ENCODE measurements at places on chromosomes 3 and 15. TPM values are rescaled to one million over a fixed set of nuclear protein-coding genes. Genes with fewer than 3 reads are reported as not detected.

- DNase-seq = no peak
Measured at GRCh38 chr3:156489462-156489911, 65.4 kb downstream of the SSR3 start.

GRCh38 chr15:60408463-60408981 lies 10.7 kb upstream of the ANXA2 start:
- no peak for DNase-seq

- DNase-seq = no peak
Measured at GRCh38 chr15:31733424-31733823, 296.9 kb upstream of the CHRNA7 start.

DNA sequence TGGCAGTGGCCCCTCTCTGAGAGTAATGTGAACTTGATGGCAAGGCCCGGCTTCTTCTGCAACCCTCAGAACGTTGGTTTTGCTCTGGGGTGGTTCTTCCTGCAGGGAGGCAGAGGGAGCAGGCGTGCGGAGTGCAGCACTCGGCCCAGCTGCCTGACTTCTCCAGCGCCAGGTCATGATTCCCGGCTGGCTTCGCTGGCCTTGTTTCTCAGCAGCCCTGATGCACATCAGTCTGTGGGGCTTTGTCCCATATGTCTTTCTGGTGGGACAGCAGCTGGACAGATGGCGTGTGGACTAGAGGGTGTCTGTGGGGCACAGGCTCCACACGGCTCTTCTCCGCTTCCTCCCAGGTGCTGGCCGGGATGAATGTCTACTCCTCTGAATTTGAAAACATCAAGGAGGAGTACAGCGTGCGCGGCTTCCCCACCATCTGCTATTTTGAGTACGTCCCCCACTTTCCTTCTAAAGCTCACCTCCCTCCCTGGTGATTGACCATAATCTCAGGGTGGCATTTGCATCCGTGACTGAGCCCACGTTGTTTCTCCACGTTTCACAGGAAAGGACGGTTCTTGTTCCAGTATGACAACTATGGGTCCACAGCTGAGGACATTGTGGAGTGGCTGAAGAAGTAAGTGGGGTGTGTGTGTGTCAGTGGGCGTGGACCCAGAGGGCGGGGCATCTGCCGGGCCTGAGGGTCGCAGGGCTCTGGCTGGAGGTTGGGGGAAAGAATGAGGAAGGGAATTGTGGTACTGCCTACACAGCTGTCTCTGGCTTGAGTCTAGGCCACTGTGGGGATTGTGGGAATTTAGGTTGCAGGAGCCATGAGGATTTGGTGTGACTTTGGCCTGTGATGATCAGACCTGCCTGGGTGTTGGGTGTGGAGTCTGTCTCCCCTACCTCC lies 57.1 kb downstream of the PDIA5 start:
- DNase-seq = no peak

GRCh38 chr3:81302045-81302444 lies 459.4 kb downstream of the GBE1 start:
- no peak for DNase-seq

GRCh38 chr15:87287156-87287555 lies 969.4 kb downstream of the NTRK3 start:
- DNase-seq = no peak

- DNase-seq = no peak
Measured at GRCh38 chr15:49625460-49626036, 4.7 kb downstream of the DTWD1 start.

The HHLA2 gene
- total RNA-seq = not detected

DNA sequence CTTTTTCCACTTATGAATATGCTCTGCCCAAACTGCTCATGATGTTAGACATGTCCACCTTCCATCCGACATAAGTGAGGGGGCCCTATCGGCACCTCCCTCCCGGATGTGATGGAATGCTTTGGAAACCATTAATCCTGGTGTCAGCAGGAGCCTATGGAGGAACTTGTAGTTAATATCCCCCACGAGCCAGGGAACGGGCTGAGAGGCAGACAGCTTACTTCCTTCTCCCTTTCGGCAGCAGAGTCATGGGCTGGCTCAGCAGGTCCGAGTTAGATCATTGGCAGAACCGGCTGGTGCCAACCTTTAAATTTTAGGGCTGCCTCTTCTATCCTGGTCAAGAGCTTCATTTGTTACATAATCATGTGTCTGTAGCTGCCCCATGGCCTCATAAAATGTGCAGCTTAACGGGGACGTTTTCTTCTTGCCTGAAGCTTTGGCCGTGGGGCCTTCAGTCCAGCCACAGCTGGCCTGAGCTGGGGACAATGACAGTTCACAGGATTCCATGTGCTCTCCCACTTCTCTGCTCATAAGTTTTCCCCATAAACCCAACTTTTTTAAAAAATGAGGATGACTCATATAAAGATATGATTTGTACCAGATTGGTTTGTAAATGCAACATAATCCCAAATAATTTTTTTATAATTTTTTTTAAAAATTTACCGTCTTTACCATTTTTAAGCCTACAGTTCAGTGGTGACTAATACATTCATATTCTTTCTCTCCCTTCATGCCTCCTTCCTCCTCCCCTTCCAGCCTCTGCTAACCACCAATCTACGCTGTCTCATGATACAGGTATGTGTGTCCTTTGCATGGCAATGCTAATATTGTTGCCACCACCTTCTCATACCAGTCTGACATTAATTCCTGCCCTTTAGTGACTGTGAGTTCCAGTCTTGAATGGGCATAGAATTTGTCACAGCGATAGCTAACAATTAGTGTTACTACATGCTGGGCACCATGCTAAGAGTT lies 62.2 kb upstream of the RGMA start:
- no peak for DNase-seq

DNA sequence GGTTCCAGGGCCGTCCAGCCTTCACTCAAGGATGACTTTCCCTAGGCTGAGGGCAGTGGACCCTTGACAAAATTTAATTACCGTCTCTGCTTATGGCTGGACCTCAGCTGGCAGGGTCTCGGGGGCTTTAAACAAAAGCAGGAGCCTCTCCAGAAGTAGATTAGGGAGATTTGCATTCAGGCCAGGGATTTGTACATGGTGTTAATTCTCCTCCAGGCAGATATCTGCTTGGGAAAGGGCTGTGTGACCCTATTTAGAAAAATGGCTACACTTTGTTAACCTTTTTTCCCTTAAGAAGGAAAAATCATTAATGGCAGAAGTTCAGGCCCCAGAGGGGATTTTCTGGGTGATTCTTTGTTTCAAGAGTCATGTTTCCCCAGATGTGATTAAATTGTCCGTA lies 329.1 kb upstream of the C2CD4B start:
- no peak for DNase-seq

DNA sequence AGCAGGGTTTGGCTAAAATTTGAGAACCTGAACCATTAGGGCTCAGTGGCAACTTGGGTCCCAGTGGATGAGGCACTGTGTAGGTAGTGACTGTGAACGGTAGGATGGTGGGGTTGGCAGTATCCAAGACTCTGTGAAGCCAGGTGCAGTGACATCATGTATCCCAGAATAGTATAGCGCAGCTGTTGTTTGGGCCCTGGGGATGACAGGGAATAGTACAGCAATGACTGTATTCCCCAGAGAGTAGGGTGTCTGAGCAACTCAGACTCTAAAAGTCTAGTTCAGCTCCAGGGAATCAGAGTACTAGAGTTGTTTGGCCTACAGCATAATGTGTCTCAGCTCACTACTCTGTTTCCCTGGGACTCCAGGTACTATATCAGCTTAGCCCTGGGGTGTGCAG lies 20.7 kb upstream of the PPP2R3A start:
- no peak for DNase-seq

- no peak for DNase-seq
Measured at GRCh38 chr15:101210466-101210865, 41.4 kb downstream of the CHSY1 start.

DNA sequence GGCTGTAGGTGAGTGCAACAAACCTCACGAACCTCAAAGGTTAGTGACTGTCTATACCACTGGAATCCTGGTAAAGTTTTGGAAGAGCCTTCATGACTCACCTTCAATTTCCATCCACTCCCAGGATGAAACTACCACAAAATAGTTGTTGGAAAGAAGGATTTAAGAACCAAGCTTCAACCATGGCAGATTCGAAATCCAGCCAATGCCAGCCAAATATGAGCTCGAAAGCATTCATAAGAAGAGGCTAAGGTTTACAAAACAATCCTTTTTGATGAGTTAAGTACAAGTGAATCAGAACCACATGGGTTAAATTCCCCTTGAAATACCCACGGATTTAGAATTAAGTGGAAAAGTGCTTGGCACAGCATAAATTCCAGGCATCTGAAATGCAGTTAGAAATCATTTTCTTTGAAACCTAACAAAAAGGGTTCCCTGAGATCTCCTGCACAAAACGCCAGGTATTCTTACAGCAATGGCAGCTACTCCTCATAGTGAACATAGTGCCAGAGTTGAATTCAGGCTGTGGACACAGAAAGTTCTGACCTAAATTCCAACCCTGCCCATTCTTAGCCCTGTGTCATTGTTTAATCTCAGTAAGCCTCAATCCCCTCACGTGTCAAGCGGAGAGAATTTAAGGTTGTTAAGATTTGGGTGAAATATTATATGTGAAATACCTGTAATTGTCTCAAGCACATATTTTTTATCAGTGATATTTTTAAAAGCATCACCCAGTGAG lies 89.2 kb downstream of the FBN1 start:
- no peak for DNase-seq

The KLF15 gene
- 43.4 TPM for total RNA-seq

The TNNC1 gene
- 8,249 TPM for total RNA-seq

The CMSS1 gene
- 5.7 TPM for total RNA-seq

- DNase-seq = no peak
Measured at GRCh38 chr3:149120051-149120972, 9.1 kb upstream of the HPS3 start.

GRCh38 chr15:91946075-91946474 lies 92.6 kb downstream of the SLCO3A1 start:
- DNase-seq = no peak

The SCN11A gene
- total RNA-seq = 0.08 TPM

The GHRL gene
- total RNA-seq = not detected

GRCh38 chr3:60657972-60658371 lies 593.3 kb downstream of the FHIT start:
- DNase-seq = no peak

- DNase-seq = no peak
Measured at GRCh38 chr3:8266730-8267131, 234.9 kb upstream of the LMCD1 start.

DNA sequence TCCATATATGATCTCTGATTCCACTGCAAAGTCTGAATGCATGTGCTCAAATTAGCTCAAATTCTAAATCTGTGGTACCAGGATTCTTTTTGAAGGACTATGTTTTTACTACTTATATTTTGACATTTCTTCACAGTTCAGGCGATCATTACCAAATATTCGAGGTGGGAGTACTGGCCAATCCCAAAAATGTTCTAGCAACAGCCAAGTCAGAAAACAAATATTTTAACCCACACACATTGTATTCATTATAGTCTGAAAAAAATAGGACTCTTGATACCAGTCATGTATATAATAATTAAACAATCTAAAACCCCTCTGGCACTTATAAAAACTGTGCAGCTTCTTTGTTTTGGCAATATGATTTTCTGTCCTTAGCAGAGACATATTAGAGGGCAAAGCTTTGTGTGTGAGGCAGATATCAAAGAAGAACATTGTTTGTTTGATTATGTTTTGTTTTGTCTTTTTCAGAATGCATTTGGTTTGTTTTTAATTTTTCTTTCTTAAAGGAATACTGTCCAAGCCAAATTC lies 37.4 kb downstream of the FGF7 start:
- no peak for DNase-seq

DNA sequence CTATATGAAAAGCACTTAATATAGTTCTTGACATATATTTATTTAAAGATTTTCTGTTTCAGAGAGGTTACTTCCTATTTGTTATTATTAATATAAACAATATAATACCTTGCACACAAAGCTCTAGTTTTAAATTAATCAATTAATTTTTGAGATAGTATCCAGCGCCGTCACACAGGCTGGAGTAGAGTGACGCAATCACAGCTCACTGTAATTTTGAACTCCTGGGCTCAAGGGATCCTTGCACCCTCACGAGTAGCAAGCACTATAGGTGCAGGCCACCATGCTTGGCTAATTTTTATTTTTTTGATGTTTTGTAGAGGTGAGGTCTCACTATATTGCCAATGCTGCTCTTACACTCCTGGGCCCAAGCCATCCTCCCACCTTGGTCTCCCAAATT lies 209.3 kb downstream of the GREM1 start:
- DNase-seq = no peak

The TCAIM gene
- 18.8 TPM for total RNA-seq

- DNase-seq = no peak
Measured at GRCh38 chr3:179450261-179450701, 989 bp downstream of the GNB4 start.

The IGSF11 gene
- 6.5 TPM for total RNA-seq

DNA sequence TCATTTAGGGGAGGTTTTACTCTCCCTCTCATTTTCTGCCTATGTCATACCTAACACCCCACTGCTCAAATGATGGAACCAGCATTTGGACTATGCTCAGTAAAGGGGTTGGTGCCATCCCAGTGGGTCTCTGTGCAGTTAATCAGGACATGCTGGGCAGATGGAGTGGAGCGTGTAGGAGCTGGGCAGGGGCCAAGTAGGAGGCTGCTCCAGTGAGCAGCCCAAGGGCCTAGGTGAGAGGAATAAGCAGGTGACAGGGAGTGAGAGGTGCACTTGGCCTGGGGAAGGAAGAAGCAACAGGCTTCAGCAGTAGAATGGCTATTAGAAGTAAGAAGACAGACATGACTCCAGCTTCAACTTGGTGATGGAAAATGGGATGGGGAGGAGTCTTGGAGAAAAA lies 72.2 kb downstream of the EPHB1 start:
- no peak for DNase-seq

- no peak for DNase-seq
Measured at GRCh38 chr15:37099319-37100108, 835 bp downstream of the MEIS2 start.

DNA sequence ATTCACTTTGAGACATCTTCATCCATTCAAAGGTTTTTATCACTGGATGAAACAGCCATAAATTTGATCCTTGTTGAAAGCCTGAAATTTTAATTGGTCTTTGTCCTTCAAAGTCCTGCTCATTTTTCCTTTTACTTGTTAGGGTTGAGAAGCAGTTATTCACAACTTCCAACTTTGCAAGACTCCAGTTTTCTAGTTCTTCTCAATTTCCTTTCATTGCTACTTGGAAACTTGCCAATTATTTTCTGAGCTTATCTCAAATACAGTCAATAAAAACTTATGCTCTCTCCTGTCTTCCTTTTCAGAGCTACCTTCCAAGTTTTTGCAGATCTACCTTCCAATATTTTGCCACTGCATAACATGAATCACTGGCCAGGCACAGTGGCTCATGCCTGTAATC lies 23.7 kb upstream of the CD276 start:
- DNase-seq = no peak

The TRPM1 gene
- not detected for total RNA-seq

DNA sequence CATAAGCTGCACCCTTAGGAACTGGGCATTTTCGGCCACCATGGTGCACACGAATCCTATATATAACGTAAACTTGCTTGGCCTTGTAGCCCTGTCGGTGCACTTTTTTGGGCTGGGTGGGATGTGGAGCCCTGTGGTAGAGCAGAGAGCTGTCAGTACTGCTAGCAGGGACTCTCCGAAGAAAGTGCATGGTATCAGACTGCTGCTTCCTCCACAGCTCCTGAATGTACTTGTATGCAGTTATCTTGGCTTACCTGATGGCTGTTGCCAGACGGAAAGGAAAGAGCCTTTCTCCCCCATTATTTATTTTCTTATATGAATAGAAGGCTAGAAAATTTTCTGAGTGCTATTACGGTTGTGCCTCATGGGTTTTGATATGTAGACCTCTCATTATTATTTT lies 8.4 kb downstream of the GALK2 start:
- no peak for DNase-seq

GRCh38 chr3:38205472-38205805 lies 40.1 kb downstream of the OXSR1 start:
- DNase-seq = no peak
